ENCODE measurements at places on chromosomes 2 and 18. TPM values are rescaled to one million over a fixed set of nuclear protein-coding genes. Genes with fewer than 3 reads are reported as not detected.

UPP2 gene
- total RNA-seq = not detected

ICA1L gene
- total RNA-seq = 1.4 TPM

MEP1B gene
- total RNA-seq = under 0.01 TPM

CPO gene
- not detected for total RNA-seq

ALMS1 gene
- total RNA-seq = 9.6 TPM

MAP2 gene
- 13.2 TPM for total RNA-seq

B3GNT2 gene
- 52.7 TPM for total RNA-seq

PAX3 gene
- 5.8 TPM for total RNA-seq
